Left cardiac atrium (tissue), 4 donors: ENCODE measurements at places on chromosomes 5 and 9. TPM values are rescaled to one million over a fixed set of nuclear protein-coding genes. Genes with fewer than 3 reads are reported as not detected.

DNA sequence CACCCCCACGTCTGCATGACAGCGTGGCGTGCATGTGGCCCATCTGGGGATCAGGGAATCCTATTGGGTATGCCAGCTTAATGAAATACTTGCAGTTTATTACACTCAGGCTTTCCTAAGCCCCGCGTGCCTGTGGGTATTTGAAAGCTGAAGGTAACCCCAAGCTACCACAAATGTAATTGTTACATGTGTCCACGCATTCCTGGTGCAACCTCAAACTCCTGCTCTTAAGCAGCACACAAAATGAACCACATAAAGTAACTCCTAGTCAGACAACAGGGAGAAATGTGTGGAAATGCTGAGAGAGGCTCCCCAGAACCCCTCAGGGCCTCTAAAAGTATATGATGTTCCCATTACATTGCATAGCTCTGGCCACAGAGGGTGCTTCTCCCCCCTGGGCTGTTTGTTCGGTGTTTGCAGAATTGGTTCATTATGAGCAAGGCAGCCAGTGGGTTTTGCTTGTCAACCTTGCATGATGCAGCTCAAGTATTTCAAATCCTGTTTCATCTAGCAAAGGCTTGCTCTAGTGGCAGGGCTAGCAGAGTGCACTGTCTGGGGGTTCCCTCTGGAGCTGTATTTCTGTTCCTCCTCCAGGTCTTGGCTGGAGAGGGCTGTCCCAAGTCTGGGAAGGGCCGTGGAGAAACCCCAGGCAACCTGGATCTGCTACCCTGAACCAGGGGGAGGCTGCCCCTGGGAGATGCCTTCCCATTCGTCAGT lies 1.8 kb upstream of the DCANP1 start:
- DNase-seq: no peak

GRCh38 chr9:14212077-14212476 lies 101.9 kb downstream of the NFIB start:
- DNase-seq: no peak

GRCh38 chr9:10026443-10026984 lies 586.3 kb downstream of the PTPRD start:
- DNase-seq: no peak

DNA sequence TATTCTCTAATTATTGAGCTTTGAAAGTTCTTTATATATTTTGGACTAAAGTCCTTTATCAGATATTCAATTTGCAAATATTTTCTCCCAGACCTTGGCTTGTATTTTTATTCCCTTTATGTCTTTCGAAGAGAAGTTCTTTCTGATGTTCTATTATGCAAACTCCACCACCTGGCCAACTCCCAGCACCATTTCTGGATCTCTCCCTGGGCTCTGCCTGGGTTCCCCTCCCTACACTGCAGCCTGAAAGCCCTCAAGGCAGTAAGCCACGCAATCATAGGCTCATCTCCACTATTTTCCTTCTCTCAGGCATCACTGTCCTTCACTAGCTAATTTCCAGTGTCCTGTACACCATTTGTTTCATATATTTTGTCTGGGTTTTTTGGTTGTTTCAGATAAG lies 76.1 kb downstream of the GRAMD2B start:
- DNase-seq: no peak

DNA sequence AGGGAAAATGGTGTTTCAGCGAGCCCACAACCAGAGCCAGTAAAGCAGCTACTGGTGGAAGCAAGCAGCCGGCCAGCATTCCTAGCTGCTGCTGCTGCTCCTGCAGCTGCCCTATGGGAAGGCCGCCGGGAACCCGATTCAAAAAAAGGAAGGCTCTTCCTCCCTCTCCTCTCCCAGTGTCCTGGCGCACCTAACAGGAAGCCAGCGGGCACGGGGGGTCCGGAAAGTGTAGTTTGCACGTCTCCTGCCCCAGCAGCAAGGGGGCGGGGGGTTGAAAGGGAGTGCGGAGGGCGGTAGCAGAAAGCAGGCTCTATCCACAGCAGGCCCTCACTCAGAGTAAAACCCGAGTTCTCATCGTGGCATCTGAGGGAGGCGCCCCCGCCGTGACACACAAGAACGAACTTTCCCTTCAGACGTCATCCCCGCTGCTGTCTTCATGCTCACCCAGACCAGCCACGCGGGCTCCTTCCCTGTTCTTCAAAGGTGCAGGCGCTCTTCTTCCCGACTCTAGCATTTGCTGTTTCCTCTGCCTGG lies 16.5 kb downstream of the GRXCR2 start:
- DNase-seq: peak; percentile 60

DNA sequence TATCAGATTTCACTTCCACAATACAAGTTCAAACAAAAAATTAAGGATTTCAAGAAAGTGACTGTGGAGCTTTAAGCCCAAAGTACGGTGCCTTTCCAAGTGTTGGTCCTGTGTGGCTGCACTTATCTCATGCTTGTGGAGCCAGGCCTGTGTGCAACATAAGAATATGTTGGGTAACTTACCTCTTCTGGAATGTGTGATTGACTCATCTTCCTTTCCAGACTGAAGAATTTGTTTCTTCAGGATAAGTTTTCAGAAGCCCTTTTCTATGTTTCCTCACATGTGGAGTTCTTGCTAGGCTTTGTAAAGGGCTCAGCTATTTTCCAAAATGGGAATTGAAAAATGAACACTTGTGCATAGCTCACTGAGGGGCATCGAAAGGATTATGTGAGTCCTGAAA lies 485.1 kb upstream of the PAPPA start:
- DNase-seq: peak; percentile 26

GRCh38 chr9:69027355-69028097 lies 8.0 kb upstream of the FXN start:
- DNase-seq: no peak

ACSL6 gene
- 1.6 TPM for total RNA-seq

DNA sequence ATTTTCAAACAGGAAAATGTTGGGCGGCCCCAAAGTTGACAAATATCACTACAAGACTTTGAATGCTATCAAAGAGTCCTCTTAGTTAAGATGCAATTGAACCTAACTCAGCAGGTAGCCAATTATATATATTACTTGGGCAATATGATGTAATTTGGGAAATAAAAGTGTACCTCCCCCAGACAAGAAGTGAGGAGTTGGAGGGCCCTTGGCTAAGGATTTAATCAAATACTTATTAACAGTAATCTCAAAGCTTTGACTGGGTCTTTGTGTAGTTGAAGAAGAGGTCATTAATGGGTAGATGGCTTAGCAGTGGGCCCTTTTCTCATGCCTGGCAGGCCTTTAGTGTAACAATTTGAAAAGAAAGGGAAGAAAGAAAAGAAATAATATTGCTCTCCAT lies 599.0 kb downstream of the CSNK1G3 start:
- no peak for DNase-seq

SLC36A1 gene
- total RNA-seq: 8.1 TPM

DNA sequence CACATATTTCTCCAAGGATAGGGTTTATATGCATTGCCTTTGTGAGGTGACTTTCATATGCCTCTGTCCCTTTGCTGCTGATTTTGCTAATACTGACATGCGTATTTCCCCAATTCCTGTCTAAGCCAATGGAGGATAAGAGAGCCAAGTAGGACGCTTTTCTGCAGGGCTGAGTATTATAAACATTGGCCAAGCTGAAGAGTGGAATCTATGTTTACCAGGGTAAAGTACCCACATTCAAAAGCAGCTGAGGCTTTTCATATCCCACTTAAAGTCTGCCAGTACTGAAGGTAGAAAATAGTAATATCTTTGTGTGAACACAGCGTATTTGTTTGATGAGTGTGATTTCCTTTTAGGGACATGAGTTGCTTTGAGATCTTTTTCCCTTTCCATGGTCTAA lies 128.8 kb upstream of the GPR151 start:
- DNase-seq: no peak

GRCh38 chr9:133932633-133933032 lies 59.5 kb downstream of the VAV2 start:
- DNase-seq: no peak

DNA sequence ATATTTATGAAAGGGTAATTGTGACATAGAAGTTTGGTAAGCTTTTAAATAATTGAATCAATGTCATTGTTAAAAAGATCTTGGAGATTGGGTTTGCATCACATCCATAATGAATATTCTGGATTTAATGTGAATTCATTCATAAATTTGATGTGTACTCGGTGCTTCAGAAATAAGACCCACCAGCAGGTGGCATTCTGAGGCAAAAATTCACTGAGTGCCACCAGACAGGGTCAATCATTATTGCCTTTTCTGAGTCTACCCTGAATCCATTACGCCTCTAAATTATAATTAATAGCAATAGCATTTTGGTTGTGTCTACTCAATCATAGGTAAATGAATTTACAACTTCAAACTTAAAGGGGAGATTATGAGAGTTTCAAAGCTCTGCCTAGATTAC lies 1.0 kb downstream of the TRPC7 start:
- no peak for DNase-seq

GRCh38 chr5:129399069-129399468 lies 61.0 kb upstream of the ADAMTS19 start:
- DNase-seq: no peak

- DNase-seq: no peak
These were observed 64.5 kb downstream of the RCL1 start for GRCh38 chr9:4857163-4857810.

DNA sequence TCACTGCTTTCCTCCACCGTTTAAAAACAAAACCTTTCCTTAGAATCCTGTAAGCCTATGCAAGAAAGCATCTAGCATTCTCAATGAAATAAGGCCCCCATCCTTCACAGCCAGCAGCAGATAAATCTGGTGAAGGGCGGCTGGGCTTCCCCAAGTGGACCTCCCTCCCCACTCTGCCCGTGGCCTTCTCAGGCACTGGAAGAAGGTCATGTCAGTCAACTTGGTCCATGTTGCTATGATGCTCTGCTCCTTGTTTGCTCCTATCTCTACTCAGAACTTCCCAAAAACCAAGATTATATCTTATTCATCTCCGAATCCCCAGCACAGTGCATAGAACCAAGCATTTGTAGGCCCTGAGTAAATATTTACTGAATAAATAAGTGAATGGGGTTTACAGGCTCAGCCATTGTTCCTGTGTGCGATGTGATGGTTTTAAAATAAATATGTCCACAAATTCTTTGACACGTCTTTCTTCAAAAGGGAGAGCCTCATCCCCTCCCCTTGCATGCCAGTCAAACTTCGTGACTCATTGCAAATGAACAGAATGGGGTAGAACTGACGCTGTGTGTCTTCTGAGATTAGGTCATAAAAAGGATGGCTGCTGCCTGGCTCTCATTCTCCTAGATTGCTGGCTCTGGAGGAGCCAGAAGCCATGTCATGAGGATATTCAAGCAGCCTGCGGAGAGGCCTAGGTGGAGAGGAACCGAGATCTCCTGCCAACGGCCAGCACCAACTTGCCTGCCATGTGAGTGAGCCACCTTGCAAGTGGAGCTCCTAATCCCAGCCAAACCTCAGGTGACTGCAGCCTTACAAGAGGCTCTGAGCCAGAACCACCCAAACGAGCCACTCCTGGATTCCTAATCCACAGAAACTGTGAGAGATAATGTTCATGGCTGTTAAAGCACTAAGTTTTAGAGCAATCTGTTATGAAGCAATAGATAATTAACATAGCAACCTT lies 70.5 kb downstream of the MED27 start:
- no peak for DNase-seq

- no peak for DNase-seq
These were observed 5.9 kb upstream of the GADD45G start for GRCh38 chr9:89598926-89599325.

- DNase-seq: no peak
These were observed 4.9 kb upstream of the SH3PXD2B start for GRCh38 chr5:172458976-172459782.

DNA sequence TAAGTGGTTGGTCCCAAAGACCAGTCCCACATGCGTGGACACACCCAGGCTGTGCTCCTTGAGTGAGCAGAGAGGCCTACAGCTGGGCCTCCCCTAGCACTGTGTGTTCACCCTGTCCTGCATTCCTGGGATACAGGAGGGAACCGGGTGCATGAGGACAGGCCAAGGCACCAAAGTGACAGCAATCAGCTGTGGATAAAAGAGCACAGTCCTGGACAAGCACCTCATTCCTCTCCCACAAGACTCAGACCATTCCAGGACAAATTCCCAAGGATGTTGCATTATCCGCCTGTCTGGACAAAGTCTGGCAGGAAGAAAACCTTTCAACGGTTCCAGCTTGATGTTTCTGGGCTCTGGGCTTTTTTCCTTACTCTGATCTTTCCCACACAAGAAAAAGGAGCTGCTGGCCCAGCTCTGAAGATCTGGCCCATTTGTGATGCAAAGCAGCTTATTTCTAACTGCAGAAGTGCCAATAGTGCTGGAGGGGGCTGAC lies 273.2 kb downstream of the ENC1 start:
- no peak for DNase-seq

CCDC192 gene
- total RNA-seq: not detected

KYAT1 gene
- total RNA-seq: 10.4 TPM

TSC1 gene
- total RNA-seq: 30.5 TPM

HEXB gene
- 84.2 TPM for total RNA-seq

GRCh38 chr5:147661541-147661940 lies 121.0 kb downstream of the JAKMIP2 start:
- DNase-seq: no peak

DNA sequence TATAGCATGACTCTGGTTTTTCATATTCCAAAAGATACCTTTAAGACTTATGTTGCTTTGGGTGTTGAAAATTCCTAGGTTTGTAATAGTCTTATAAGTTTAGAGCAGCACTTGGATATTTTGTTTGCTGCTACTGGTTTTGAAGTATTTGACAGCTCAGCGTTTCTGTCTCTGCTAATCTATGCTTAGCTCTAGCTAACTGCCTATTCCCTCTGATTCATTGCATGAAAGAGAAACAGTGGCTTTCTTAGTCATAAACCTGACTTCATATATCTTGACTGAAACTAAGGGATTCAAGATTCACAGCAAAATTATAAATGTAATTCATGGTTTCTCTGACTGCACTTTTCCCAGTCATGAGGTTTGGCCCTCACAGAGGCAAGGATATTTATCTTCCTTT lies 35.6 kb upstream of the ANXA1 start:
- no peak for DNase-seq

DNA sequence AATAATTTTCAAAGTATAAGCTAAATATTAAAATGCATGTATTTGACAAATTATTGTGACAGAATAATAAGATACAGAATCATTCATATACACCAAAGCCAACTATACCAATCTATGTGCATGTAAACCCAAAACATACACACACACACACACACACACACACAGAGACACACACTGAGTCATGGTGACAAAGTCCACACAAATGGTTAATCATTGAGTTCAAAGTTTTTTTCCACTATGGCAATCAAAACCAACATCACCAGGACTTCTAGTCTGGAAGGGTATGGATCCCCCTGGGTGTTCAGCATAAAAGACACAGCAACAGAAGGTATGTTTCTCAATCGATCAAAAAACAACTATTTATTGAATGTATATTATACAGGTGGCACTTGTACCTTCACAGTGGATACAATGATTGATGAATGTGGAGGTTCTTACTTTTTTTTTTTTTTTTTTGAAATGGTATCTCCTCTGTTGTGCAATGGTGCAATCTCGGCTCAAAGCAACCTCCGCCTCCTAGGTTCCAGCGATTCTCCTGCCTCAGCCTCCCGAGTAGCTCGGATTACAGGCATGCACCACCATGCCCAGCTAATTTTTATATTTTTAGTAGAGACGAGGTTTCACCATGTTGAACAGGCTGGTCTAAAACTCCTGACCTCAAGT lies 137.0 kb downstream of the PDE4D start:
- DNase-seq: no peak
